ENCODE measurements at places on chromosomes 6 and 20.

- DNase-seq = no peak
These were observed 16.7 kb upstream of the TFAP2A start for GRCh38 chr6:10431423-10432164.

- DNase-seq = no peak
These were observed 50.8 kb downstream of the RPF2 start for GRCh38 chr6:111032484-111033140.

DNA sequence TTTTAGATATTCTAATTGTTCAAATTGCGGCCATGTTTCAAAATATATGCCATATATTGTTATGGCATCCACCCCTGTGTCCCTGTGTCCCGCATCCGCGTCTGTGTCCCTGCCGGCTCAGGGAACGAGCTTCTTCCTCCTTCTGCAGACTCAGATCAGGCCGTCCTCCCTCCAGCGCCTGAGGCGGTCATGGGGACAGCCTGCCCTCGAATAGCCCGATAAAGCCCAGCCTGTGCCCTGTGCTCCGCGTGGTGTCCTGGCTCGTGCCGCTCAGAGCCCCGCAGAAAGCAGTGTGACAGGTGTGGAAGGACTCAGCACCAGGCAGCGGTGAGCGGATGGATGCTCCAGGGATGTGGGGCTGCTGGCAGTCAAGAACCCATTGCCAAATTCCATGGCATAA is 663.4 kb upstream of the DEFB115 start:
- no peak for DNase-seq

DNA sequence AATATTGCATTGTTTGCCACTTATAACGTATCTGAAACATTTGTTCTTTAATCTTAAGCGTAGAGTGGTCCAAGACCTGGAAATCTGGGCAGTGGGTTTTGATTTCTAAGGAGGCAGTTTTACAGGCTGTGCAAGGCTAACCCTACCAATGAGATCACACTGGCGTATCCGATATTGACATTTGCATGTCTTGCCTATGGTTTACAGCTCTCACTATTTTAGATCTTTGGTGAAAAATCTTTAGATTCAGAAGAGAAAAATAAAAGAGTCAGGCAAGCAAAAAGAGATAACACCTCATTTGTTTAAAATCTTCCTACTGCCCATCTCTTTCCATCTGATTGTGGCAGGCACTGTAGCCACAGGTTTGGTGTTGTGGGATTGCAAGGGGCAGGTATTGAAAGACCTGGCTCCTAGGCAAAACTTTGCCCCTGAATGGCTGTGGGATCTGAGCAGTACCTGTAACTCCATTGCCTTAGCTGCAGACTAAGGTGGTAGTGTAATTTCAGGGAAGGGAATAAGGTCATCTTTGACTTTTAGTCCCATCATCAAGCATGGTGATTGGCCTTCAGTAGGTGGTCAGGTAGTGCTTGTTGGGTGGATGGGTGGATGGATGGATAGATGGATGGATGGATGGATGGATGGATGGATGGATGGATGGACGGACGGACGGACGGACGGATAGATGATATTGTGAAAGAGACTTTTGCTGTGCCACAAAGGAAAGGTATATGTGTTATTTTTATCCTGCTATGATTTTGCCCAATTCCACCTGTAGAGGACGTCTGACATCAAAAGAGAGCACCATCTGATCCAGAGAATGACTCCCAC is 1.9 kb downstream of the TNFAIP3 start:
- no peak for DNase-seq

GRCh38 chr20:64180673-64181072 is 16.4 kb downstream of the MYT1 start:
- DNase-seq = no peak

DNA sequence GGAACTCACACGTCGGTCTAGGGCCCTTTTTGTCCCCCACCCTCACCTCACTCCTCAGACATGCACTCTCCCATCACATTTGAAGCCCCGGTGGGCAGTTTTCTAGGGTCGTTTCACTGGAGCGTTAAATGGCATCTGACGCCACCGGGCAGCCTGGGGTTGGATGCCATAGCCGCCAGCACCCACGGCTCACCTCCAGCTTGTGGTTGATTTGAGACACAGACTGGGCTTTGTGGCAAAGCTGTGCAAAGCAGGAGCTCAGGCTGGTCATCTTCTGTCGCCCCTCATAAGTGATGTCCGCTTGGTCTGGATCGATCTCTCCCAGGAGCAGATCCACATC is 530 bp downstream of the GOPC start:
- no peak for DNase-seq

DNA sequence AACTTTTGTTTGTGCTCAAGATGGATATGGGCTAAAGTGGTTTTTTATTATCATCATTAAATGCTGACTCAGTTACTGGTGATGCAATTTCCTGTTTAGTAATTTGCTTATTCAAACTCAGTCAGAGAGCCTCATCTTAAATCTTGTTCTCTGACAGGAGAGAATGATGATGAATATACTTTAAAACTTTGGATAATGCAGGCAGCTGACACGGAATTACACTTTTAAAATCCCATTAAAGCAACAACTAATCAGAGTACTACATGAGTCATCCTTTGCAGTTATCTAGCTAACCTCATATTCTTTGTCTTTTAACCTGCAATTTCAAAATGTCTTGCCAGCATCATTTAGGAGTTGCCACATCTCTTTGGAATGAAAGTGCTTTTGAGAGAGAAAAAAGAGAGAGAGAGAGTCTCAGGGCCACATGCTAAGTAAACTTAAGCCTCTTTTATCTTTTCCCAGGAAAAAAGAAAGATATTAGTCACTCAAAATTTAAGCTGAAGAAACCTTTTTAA is 9.2 kb upstream of the C6orf141 start:
- DNase-seq = peak; percentile 94

- peak; percentile 81 for DNase-seq
These were observed 10.7 kb upstream of the NCOA7 start for GRCh38 chr6:125779924-125780539.

- DNase-seq = no peak
These were observed 226.9 kb downstream of the BCKDHB start for GRCh38 chr6:80333342-80333741.

- DNase-seq = no peak
These were observed 177.7 kb downstream of the MRPL14 start for GRCh38 chr6:43949551-43949991.

- DNase-seq = no peak
These were observed 62.0 kb downstream of the IYD start for GRCh38 chr6:150430815-150431214.

DNA sequence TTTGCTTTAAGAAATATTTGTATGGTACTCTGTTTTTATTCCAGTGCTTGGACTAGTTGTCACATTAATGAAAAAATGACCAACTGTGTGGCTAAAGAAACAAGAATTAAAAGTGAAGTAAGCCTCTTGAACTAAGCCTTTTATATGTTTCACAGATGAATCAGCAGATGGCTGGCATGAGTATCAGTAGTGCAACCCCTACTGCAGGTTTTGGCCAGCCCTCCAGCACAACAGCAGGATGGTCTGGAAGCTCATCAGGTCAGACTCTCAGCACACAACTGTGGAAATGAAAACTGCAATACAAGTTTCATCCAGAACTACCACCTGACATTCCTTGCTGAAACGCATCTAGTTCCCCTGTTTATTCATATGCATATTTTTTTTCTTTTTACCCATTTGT is 96.8 kb downstream of the B3GAT2 start:
- peak; percentile 2 for DNase-seq

GRCh38 chr6:118419448-118420394 is 128.4 kb upstream of the PLN start:
- DNase-seq = no peak

DNA sequence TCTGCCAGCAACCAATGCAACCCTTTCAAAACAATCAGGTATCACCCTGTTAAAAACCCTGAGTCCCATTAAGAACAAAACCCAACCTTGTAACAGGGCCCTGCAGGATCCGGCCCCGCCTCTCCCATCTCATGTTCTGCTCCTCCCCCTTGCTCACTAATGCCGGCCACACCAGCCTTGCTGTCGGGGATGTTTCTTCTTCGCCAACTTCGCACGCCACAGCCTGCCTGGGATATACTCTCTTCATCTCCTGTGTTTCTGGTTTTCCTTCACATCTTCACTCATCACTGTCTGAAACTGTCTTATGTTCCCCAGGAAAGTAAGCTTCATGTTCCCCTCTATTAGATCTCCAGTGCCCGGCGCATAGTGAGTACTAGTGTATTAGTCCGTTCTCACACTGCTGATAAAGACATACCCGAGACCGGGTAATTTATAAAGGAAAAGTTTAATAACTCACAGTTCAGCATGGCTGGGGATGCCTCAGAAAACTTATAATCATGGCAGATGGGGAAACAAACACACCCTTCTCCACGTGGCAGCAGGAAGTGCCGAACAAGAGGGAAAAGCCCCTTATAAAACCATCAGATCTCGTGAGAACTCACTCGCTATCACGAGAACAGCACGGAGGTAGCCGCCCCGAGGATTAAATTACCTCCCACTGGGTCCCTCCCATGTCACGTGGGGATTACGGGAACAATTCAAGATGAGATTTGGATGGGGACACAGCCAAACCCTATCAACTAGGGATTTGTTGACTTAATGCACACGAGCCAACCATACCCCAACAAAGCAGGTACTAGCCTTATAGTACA is 5.1 kb downstream of the TP53RK start:
- DNase-seq = no peak

- DNase-seq = no peak
These were observed 5.6 kb downstream of the SGK2 start for GRCh38 chr20:43564455-43564854.

- no peak for DNase-seq
These were observed 161.4 kb upstream of the HTR1E start for GRCh38 chr6:86775893-86776292.

DNA sequence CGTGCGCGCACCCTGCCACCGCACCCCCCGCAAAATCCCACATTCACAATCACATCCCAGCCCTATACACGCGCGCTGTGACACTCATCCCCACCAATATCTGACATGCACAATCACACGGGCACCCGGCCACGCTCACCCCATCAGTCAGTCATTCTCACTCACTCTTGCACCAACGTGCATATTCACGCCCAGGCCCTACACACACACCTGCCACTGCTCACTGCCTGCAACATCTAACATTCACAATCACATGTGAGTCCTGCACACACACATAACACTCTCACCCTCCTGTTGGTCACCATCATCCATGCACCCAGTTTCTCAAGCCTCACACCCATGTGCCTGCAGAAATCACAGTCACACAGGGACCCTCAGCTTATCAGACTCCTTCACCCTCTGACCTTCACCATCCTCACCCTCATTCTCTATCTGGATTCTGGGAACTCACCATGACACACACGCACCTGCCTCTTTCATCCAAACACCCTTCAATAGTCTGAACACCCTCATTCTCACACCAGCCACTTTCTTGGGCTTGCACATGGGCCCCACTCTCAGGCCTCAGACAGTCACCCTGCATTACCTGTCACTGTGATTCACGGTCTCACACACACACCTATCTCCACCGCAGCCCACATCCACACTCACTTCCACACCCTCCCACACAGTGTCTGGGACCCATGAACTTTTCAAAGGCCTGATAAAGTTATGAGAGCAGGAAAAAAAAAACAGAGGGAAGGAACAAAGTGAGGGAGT is 748 bp upstream of the ATP9A start:
- no peak for DNase-seq

DNA sequence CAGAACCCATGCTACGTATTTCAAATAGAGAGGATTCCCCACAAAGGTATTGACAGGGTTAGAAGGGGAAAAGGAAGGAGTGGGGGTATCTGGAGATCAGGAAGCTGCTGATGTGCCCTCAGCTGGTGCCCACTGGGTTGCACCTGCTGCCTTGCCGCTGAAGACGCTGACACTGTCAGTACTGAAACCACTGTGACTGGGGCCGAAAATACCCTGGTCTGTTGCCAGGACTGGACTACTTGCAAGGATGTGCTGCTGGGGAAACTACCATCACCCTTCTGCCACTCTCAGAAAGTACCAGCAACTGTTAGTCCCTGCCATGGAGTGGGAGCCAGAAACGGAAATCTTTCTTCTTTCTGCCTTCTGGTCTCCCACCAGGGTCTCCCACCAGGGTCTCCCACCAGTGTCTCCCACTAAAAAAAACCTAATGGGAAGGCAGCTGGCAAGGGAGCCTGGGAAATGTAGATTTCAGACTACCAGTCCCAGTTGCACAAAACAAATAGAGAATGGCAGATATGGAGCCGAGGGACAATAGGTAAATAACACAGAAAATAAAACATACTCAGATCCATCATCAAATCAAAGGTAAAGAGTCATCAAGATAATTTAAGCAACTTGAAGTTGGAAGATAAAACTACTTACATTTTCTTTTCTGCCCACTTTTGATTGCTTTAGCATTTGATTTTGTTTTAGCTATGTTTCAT is 204.8 kb downstream of the TPBG start:
- DNase-seq = no peak

- no peak for DNase-seq
These were observed 280.9 kb downstream of the KIF16B start for GRCh38 chr20:16292226-16292880.

- DNase-seq = no peak
These were observed 70.4 kb upstream of the VGLL2 start for GRCh38 chr6:117194978-117195377.

DNA sequence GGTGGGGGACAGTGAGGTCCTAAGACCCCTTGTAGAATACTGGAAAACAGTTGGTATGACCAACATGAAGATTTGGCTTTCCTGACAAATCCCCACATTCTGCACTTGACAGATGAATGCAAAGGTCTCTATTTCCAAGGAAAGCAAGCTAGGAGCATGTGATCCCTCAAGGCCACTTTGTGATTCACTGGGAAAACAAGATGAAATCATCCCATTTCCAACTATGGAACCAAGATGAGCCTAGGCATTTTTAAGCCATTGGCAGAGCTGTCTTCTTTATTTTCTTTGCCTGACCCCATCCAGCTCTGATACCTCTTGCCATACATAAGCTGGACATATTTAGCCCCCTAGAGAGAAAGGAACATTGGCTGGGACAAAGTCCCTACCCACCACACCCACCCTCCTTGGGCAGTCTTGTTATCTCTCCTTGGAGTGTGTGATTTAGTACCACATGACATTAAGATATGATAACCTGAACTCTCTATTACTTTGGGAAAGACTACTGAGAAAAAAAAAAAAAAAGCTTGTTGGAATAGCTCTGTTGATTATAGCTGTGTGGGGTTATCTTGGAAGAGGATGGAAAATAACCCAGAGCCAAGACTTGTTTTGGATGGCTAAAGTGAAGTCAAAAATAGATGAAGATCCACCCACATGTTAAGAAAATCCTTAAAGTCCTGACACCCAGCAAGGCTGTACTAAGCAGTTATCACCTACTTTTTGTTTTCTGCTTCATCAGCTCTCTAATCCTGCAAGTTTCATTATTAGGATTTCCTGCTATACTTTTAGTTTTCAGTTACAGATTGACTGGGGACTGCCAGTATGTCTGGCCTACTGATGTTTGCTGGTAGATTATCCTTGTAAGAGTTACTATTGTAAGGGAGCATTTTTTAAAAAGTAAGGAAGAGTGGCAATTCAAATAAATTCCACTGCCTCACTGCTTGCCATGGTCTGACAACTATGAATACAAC is 90.1 kb upstream of the PREP start:
- no peak for DNase-seq

GRCh38 chr6:125850361-125850760 is 59.6 kb downstream of the NCOA7 start:
- no peak for DNase-seq

GRCh38 chr6:149592983-149593382 is 26.8 kb downstream of the GINM1 start:
- no peak for DNase-seq
